ENCODE measurements at places on chromosomes 12 and 14. TPM values are rescaled to one million over a fixed set of nuclear protein-coding genes. Genes with fewer than 3 reads are reported as not detected.

- DNase-seq, result no peak
These were observed 90.3 kb downstream of the DDHD1 start for GRCh38 chr14:53062856-53063255.

- no peak for DNase-seq
These were observed 168.2 kb downstream of the KCNC2 start for GRCh38 chr12:75041472-75041871.

GRCh38 chr12:117142094-117142493, 42.9 kb upstream of the TESC start:
- no peak for DNase-seq

DNA sequence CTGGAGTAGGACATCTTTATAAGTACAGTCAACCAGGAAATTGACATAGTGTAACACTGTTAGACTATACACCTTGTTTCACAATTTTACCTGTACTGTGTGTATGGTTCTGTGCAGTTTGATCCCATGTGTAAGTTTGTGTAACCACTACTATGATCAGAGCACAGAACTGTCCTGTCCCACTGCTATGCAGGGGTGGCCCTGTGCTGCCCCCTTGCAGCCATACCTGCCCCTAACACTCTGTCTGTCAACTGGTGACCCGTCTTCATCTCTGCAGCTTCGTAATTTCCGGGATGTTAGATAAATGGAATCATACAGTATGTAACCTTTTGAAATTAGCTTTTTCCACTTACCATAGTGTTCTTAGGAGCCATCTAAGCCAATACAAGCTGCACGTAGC, 58.7 kb upstream of the RD3L start:
- DNase-seq, result no peak

GRCh38 chr12:19052689-19053088, 76.8 kb upstream of the PLEKHA5 start:
- no peak for DNase-seq

GRCh38 chr12:92289629-92290349, 144.1 kb upstream of the BTG1 start:
- no peak for DNase-seq

GRCh38 chr12:52903855-52904508, 894 bp downstream of the KRT8 start:
- DNase-seq, result no peak

DNA sequence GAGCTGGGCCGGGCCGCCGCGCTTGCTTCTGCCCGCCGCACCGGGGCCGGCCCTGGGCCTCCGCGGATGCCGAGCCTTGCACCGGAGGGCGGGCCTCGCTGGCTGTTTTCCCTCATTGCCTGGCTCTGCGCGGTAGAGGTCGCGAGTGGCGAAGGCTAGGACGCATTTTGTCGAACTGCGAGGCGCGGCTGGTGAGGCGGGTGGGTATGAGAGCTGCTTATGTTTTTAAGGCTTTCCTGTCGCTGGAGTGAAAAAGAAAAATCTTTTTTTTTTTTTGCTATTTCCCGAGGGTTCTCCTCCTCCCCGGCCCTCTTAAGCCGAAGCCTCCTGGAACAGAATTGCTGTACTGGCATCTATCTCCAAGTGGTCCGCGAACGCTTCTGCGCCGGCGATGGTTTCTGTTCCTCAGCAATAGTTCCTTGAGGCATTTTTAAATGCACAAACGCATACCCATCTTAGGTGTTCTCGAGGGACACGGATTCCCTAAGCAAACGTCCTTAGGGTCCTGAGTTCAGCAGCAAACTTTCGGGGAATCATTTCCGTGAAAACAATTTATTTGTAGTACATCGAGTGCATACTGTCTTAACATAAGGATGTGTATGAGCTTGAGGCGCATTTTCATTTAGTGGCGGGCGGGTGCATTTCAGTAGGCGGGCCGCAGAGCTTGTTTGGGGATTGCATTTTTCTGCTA, 631 bp downstream of the RESF1 start:
- DNase-seq, result peak; percentile 21

DNA sequence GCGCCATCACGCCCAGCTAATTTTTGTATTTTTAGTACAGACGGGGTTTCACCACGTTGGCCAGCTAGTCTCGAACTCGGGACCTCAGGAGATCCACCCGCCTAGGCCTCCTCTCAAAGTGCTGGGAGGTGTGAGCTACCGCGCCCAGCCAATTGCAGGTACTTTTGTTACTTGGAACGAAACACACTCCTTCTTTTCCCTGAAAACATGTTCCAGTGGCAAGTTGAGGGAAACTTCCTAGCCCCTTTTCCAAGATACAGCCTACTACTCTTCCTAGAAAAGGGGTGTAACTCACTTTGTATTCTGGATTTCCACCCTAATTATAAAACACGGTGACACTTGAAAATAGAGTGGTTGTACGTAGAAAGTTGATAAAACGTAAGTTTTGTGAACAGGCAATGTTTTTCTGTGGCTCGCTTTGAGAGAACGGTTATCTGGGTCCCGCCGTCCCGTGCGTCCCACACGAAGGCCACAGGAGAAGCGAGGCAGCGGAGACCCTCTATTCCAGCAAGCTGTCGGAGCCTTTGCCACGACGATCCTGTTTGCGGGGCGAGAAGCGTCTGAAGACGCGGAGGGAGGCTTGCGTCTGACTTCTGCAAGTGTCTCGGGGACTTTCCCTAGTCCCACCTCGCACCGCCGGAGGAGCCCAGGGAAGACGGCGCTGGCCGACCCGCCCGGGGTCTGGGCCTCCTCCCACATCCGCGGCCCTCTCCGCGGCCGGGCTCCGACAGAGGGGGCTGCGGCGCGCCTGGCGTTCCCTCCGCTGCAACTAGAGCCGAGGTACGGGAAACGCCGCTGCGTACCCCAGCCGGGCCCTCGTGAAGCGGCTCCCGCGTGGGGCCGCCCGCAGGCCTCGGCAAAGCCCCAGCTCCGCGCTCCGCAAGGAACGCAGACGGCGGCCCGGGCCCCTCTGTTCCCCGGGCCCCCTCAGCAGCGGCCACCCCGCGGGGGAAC, 745 bp downstream of the CDCA4 start:
- DNase-seq, result no peak

- DNase-seq, result peak; percentile 74
These were observed 108.3 kb downstream of the CRADD start for GRCh38 chr12:93785249-93786010.

- no peak for DNase-seq
These were observed 20.1 kb upstream of the TBX3 start for GRCh38 chr12:114704096-114704495.

DNA sequence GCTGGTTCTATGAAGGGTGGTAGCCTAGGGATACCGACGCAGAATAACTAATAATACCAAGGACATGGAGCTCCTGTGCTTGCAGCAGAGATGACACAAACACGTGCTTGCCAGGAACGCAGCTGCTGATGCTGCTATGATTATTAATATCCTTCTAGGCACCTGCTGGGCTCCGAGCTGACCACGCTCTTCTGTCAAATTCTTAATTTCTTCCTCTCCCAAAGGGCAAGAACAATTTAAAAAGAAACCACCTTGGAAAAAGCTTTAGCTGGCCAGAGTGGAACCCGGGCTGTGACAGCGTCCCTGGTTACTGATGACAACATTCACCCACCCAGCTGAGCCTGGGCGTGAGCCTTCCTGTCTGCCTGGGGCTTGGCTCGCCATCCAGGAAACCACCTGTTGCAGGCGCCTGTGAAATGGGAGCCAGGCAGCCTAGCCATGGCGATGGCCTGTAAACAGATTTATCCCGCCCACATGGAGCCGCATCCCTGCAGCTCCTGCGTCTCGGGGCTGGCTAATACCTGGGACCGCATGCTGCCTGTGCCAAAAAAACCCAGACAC, 28.8 kb downstream of the CLMN start:
- peak; percentile 65 for DNase-seq

CNTN1 gene
- total RNA-seq, result 0.17 TPM

IL26 gene
- not detected for total RNA-seq

CRIP1 gene
- 6.9 TPM for total RNA-seq

KCNC2 gene
- total RNA-seq, result not detected
